ENCODE measurements at places on chromosomes 12 and 14.

GRCh38 chr12:25194214-25194613 lies 746 bp downstream of the DNAI7 start:
- DNase-seq, result peak; percentile 30

DNA sequence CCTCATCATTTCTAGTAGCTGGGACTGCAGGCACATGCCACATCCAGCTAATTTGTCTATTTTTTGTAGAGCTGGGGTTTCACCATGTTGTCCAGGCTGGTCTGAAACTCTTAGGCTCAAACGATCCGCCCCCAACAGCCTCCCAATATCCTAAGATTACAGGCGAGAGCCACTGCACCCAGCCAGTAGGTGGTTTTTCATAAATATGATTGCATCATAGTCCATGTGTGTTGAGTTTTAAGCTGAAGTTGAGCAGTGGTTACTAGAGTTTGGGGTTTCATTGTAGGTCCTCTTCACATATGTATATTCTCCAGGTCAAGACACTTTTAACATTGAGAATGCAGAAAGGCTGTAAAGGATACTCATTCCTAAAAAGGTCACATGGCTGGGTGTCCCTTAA lies 13.1 kb upstream of the TNS2 start:
- DNase-seq, result no peak

DNA sequence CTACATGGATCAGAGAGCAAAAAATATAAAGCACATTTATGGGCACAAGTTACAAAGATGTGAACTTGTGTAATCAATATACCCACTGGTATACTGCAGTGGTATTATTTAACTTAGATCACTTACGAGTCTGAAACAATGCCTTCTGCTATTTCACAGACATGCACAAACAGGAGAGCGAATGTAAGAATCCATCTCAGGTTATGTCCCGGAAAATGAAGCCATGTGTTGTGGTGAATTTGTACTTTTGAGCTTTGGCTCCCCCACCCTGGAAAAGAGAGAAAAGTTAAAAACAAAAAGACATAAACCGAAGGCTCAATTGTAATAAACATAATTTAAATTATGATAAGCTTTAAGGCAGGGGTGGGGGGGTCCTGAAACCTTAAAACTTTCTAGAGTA lies 7.6 kb downstream of the ABCC9 start:
- no peak for DNase-seq

- DNase-seq, result no peak
Measured at GRCh38 chr14:61899497-61899896, 137.3 kb downstream of the SNAPC1 start.

GRCh38 chr12:40502322-40502721 lies 189.9 kb upstream of the CNTN1 start:
- DNase-seq, result peak; percentile 73

DNA sequence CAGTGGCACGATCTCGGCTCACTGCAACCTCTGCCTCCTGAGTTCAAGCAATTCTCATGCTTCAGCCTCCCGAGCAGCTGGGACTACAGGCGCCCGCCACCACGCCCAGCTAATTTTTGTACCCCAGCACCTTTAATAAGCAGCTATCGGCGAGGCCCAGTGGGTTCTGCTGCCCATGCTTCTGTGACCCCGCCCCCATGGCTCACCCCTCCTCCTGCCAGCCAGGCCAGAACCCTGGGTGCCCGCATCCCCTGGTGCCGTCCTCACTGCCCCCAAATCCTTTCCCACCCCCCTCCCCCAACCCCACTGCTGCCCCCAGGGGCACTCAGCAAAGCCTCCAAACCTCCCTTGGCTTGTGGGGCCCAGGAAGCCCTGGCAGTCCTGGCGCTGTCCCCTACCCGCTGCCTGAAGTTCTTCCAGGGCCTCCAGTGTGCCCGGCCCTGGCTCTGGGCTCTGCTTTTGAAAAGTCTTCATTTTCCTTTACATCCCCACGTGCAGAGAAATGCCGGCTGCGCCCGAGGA lies 14.5 kb downstream of the BAG5 start:
- no peak for DNase-seq

DNA sequence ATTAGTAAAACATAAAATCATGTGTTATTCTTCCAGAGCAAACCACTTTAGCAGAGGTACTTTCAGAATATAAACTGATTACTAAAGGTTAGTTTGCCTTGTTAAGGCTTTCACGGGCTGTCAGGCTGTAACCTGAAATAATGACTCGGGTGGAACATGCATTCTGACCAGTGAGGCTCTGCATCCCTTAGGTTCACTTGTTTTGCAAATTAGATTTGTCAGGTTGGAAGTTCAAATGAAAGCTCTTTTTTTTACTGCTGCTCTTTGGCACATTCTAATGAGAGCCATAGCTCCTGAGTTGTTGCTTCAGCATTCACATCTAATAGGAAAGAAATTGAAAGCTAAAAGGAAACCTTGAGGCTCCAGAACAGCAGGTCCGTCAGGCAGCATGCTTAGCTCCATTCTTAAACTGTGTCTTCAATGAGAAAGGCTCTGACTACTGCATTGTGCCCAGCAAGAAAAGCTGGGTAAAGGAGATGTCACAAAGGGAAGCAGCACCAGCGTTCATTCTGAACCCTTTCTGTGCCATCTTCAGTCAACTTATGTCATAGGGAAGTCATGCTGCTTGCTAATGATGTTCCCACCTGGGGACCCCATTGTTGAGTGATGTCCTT lies 445.5 kb upstream of the FBXO33 start:
- DNase-seq, result no peak

GRCh38 chr12:28954333-28954732 lies 194.7 kb upstream of the FAR2 start:
- no peak for DNase-seq

DNA sequence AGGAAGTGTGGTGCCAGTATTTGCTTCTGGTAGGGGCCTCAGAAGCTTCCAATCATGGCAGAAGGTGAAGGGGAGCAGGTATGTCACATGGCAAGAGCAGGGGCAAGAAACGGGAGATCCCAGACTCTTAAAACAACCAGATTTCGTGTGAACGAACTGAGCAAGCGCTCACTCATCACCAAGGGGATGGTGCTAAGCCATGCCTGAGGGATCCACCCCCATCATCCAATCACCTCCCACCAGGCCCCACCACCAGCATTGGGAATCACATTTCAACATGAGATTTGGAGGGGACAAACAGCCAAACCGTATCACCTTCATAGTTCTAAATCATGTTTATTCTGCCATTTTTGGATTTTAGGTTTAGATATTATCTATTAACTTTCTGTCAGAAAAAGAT lies 140.9 kb downstream of the TGFB3 start:
- no peak for DNase-seq

- DNase-seq, result no peak
Measured at GRCh38 chr12:13887779-13888388, 93.5 kb downstream of the GRIN2B start.

- peak; percentile 54 for DNase-seq
Measured at GRCh38 chr14:68248481-68249255, 429.1 kb downstream of the RAD51B start.

GRCh38 chr12:129483111-129483893 lies 420.5 kb downstream of the TMEM132D start:
- DNase-seq, result no peak

DNA sequence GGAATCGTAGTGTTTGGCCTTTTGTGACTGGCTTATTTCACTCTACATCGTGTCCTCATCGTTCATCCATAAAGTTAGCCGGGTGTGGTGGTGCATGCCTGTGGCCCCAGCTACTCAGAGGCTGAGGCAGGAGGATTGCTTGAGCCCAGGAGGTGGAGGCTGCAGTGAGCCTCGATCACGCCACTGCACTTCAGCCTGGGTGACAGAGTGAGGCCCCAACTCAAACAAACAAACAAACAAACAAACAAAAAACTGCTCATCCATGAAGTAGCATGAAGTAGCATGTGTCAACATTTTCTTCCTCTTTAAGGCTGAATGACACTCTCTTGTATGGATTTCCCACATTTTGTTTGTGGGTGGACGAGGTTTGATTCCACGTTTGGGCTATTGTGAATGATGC lies 44.0 kb upstream of the MEG3 start:
- no peak for DNase-seq

DNA sequence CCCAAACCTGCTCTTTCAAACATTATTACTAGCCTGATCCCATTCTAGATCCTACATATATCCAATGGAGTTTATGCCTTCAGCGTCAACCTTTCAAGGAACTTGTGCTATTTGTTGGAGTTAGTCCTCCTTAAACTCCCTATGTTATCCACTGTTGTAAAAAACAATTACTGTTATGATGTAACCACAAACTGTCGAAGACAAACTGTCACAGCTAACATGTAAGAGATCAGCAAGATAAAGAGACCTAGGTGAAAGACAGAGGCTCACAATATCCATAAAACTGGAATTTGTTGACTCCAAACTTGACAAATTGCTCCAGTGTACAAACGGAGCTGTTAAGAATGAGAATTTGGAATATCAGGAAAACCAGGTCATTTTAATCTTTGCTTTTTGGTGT lies 70.7 kb downstream of the CDK17 start:
- DNase-seq, result peak; percentile 43
